Left ventricle myocardium superior (tissue), 1 donor: ENCODE measurements at places on chromosomes 7 and 10. TPM values are rescaled to one million over a fixed set of nuclear protein-coding genes. Genes with fewer than 3 reads are reported as not detected.

PROSER2 gene
- total RNA-seq: 1.1 TPM

ZNF92 gene
- 3.3 TPM for total RNA-seq

TRIL gene
- total RNA-seq: 2.4 TPM

FAM237B gene
- not detected for total RNA-seq

UCN3 gene
- not detected for total RNA-seq

PSTK gene
- total RNA-seq: 2.3 TPM

SFTPA2 gene
- 0.35 TPM for total RNA-seq

LIPN gene
- total RNA-seq: 0.22 TPM

RTKN2 gene
- total RNA-seq: not detected

SORBS1 gene
- total RNA-seq: 703 TPM

ANK3 gene
- 188 TPM for total RNA-seq

TMEM196 gene
- not detected for total RNA-seq

FEZF1 gene
- total RNA-seq: not detected

GNG11 gene
- 20.3 TPM for total RNA-seq

ARL3 gene
- 13.6 TPM for total RNA-seq

AGR2 gene
- total RNA-seq: not detected

NKX6-2 gene
- total RNA-seq: not detected

ORC5 gene
- 7.7 TPM for total RNA-seq

NKX2-3 gene
- not detected for total RNA-seq

SPDYE11 gene
- not detected for total RNA-seq

TMEM60 gene
- 8.1 TPM for total RNA-seq

PCDH15 gene
- total RNA-seq: 0.25 TPM

CD36 gene
- total RNA-seq: 1,393 TPM

CPN1 gene
- total RNA-seq: not detected

FOXP2 gene
- total RNA-seq: 1.2 TPM

DMBT1 gene
- 0.05 TPM for total RNA-seq

HOXA3 gene
- 0.72 TPM for total RNA-seq

CUZD1 gene
- 0.12 TPM for total RNA-seq

CYP3A7 gene
- not detected for total RNA-seq

MRLN gene
- not detected for total RNA-seq

TMEM26 gene
- 0.67 TPM for total RNA-seq

OR2A42 gene
- total RNA-seq: not detected
